ENCODE measurements at places on chromosomes 11 and 22.

DNA sequence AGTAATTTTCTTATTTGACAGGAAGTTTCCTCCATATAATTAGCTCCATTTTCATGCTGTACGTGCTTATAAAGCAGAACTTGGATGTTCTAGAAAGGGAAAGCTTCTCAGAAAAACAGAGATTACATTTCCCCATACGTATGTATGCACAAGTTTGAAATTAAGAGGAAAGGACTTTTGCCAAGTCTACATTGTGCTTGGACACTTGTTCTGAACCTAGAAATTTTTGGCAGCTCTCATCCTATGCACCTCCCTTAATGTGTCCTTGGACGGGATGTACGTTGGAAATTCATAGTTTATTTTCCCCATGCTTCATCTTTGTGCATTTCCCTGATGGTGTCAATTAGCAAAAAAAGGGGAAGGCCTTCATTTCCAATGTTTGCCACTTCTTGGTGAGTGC is 322.7 kb downstream of the BLID start:
- no peak for DNase-seq
- H3K4me1 ChIP-seq = no peaks in the 10 kb centered on the region
- peak overlapping the region; percentile 19 for H3K27ac ChIP-seq
- no peaks in the 10 kb centered on the region for H3K36me3 ChIP-seq
- no peaks in the 10 kb centered on the region for H3K27me3 ChIP-seq

DNA sequence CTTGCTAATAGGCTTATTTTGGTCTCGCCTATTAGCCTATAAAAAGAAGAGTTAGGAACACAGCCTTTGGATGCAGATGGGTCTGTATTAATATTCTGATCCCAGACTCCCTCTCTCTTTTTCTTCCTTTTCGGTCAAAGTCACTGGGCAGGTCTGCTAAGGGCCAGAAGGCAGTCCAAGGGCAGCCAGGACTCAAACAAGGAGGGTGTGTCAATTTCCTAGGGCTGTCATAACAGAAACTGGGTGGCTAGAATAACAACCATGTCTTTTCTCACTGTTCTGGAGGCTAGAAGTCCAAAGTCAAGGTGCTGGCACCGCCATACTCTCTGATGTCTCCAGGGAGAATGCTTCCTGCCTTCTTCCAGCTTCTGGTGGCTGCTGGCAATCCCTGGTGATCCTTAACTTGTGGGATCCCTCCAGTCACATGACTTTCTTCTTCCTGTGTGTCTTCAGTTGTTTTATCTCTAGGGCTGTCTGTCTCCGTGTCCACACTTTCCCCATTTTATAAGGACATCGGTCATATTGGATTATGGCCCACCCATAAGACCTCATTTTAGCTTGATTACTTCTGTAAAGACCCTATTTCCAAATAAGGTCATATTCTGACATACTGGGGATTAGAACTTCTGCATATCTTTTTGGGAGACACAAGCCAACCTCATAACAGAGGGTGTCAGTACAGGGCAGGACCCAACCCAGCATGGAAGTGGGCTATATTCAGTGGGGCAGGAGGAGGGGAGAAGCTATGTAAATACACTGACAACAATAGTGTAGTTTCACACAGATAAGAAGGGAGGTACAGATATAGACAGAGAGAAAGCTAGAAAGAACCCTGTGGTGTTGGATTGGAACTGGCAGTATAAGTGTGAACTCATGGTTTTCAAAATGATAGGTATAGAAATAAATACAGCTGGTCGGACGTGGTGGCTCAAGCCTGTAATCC is 5.9 kb upstream of the CSF2RB start:
- H3K4me3 ChIP-seq = no peak overlapping the region
- H3K27ac ChIP-seq = no peak overlapping the region
- no peaks in the 10 kb centered on the region for H3K36me3 ChIP-seq
- H3K27me3 ChIP-seq = no peaks in the 10 kb centered on the region

- no peaks in the 10 kb centered on the region for H3K27me3 ChIP-seq
- H3K4me3 ChIP-seq = no peak overlapping the region
- no peak for DNase-seq
Measured at GRCh38 chr22:17194213-17194612, 25.0 kb downstream of the ADA2 start.

DNA sequence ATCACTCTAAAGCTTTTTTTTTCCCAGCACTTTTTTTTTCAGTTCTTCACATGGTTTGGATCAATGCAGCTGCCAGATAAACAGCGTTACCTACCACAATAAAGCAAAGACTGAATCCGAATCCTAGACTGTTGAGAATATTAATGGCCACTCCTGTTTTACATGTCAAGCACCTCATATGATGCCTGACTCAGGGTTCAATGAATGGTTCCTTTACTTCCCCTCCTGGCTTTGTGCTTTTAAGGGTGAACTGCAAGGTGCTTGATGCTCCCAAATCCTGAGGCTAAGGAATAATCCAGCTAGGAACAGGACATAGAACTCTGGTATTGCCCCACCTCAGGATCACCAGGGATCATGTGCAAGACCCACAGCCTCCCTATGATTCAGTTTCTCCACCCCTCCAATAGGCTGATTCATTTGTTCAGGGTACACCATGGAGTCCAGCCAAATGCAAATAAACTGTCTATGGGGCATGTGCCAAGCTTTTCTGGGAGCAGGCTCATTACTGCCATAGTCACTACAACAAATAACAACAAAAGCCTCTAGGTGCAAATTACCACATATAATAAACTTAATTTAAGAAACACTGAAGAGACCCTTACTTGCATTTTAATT is 104.3 kb downstream of the GAB2 start:
- H3K27ac ChIP-seq = peak overlapping the region; percentile 60
- H3K27me3 ChIP-seq = no peaks in the 10 kb centered on the region
- H3K4me3 ChIP-seq = no peak overlapping the region
- peak; percentile 88 for DNase-seq

DNA sequence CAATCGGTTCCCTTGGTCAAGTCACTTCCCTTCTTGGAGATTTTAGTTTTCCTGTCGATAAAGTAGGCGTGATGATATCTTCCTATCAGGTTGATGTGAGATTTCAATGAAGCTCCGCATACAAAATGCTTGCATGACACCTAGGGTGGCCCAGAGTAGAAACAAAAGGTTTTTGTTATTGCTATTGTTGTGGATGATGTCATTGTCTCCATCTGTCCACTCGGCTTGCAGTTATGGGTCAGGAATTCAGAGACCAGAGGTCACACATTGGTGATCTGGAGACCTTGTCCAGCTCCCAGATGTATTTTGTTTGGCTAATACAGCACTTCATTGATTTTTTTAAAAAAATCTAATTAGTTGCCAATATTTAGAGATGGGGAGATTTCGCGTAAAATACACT is 382.1 kb downstream of the MN1 start:
- H3K27me3 ChIP-seq = peaks cover 10% of the 10 kb centered on the region
- no peak overlapping the region for H3K27ac ChIP-seq
- H3K36me3 ChIP-seq = no peaks in the 10 kb centered on the region
- no peak for DNase-seq

- no peaks in the 10 kb centered on the region for H3K36me3 ChIP-seq
- H3K4me3 ChIP-seq = no peak overlapping the region
- peaks cover 4% of the 10 kb centered on the region for H3K4me1 ChIP-seq
- DNase-seq = peak; percentile 20
Measured at GRCh38 chr11:57276971-57277675, 40.1 kb upstream of the APLNR start.

DNA sequence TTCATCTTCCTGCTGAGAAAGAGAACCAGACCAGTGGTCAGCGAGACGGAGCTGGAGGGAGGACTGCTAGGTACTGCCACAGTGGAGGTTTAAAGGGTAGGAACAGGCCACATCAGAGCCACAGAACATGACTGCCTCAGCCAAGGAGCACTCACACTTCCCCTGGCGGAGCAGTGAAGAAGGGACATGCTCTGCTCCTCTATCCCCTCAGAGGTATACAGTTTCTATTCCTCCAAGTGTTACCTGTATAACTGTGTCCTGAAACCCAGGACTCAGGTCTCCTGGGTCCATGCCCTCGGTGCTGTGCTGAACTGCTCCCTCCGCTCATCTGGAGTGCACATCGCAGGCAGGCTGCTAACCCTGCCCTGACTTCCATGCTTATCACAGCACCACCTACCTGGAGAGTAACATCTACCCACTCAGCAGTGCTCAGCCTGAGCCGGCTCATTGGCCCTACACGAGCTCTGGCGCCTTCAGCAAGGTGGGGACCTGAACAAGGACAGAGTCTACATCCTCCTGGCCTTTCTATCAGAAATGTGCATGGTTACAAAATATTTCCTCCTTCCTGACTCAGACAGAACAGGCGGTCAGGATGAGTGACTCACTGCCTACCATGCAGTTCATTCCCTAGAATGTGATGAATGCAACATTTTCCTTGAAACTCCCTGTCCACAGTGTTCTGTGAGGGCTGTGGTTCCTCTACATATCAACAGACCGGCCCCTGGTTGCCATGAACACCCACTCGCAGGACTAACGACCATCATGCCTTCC is 52.9 kb downstream of the C11orf58 start:
- peak; percentile 41 for DNase-seq
- no peak overlapping the region for H3K4me3 ChIP-seq
- peak overlapping the region; percentile 48 for H3K27ac ChIP-seq
- peaks cover 2% of the 10 kb centered on the region for H3K36me3 ChIP-seq
- H3K4me1 ChIP-seq = no peaks in the 10 kb centered on the region

- H3K4me1 ChIP-seq = peaks cover 15% of the 10 kb centered on the region
- H3K4me3 ChIP-seq = peak overlapping the region; percentile 49
- H3K27me3 ChIP-seq = no peaks in the 10 kb centered on the region
- H3K27ac ChIP-seq = no peak overlapping the region
Measured at GRCh38 chr22:38844315-38845003, 631 bp upstream of the NPTXR start.

DNA sequence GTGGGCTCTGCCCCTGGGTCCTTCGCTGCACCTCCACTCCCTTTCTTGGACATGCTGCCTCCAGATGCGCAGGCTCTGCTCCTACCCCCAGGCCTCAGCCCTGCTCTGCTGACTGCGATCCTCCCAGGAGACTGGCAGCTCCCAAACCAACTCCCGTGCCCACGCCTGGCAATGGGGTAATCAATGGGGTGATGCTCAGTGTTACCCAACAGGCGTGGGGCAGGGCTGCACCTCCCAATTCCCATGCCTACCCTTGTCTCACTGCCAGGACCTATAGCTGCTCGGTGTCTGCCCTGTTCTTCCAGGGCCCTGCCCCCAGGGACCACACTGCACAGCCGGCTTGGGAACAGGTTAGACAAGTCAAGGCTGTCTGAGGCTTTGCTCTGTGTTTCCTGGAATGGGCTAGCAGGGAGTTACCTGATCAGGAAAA is at the start of gene ALDH3B2:
Gene ALDH3B2, minus strand, starts transcription at position 182 of the 430 bp plus-strand sequence. CDS start 7,688 bp downstream, outside the sequence.
- no peaks in the 10 kb centered on the region for H3K36me3 ChIP-seq
- no peaks in the 10 kb centered on the region for H3K4me1 ChIP-seq
- no peaks in the 10 kb centered on the region for H3K27me3 ChIP-seq
- H3K27ac ChIP-seq = no peak within 1 kb of the TSS

Data from small intestine (tissue), 16 donors.